ENCODE measurements at places on chromosomes 7 and 10. TPM values are rescaled to one million over a fixed set of nuclear protein-coding genes. Genes with fewer than 3 reads are reported as not detected.

Gene SMO
- 13.2 TPM for total RNA-seq

DNA sequence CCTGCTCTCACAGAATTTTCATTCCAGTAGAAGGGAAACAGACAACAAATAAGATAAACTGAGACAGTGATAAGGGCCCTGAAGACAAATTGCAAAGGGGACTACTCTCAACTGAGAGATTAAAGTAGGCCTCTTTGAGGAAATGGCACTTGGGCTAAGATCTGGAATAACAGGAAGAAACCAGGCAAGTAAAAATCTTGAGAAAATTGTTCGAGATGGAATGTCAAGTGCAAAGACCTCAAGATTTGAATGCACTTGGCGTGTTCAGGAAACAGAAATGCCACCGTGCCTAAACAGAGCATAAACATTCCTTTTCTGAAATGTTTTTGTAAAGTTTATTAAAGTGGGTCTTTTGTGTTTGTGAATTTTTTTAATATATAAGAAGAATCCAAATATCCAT is 10.7 kb downstream of the ARMH3 start:
- peak; percentile 34 for DNase-seq

DNA sequence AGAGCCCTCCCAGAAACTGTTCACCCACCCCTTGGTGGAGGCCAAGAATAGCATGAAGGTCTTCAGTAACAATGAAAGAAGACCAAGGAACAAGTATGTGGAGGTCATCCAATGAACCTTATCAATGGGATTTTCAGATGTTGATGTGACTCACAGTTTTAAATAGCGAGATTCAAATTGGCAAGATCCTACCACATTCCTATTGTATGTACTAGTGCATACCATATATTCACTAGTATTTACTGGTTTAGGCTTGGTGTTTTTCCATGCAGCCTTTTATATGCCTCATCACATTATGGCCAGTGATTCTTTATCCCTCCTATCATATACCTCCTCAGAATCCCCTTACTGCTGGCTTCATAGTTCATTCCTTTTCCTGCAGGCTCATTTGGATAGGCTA is 54.4 kb downstream of the ITGB8 start:
- DNase-seq = peak; percentile 67

Gene CFAP70
- total RNA-seq = 0.27 TPM

- no peak for DNase-seq
Observed at GRCh38 chr7:52209614-52210013, 825.8 kb upstream of the POM121L12 start.

DNA sequence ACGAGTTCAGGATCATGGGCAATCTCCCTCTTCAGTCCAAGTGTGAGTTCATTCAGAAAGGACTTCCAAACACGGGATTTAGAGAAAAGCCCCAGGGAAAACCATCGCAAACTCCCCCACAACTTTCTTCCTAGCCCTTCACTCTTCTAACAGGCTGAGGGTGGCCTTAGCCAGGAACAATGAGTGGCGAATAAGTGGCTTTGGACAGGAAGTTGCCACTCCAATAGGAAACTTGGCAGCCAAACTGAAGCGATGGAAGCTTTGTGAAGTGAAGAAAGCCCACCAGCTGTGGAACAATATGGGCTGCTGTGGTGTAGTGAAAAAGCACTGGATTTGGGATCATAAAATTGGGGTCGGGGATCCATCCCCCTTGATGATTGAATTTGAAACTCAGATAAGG is 193.2 kb downstream of the TEX36 start:
- DNase-seq = peak; percentile 42

GRCh38 chr10:72334196-72334824 is 20.4 kb downstream of the DNAJB12 start:
- peak; percentile 46 for DNase-seq

- peak; percentile 9 for DNase-seq
Observed at GRCh38 chr10:218798-219197, 83.5 kb downstream of the ZMYND11 start.

DNA sequence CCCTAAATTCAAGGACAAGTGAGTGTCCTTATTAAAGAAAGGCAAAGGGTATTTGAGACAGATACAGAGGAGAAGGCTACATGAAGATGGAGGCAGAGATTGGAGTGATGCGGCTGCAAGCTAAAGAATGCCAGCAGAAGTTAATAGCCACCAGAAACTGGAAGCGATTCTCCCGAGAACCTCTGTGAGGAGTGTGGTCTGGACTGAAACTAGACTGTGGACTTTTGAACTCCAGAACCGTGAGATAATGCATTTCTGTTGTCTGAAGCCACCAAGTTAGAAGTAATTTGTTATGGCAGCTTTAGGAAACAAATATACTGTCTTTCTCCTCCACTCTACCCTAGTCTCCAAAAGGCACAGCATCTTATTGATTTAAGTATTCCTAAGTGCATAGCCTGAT is 80.3 kb upstream of the CREB5 start:
- no peak for DNase-seq

- no peak for DNase-seq
Observed at GRCh38 chr10:52877451-52877850, 104.9 kb upstream of the MBL2 start.

Gene PON1
- not detected for total RNA-seq

DNA sequence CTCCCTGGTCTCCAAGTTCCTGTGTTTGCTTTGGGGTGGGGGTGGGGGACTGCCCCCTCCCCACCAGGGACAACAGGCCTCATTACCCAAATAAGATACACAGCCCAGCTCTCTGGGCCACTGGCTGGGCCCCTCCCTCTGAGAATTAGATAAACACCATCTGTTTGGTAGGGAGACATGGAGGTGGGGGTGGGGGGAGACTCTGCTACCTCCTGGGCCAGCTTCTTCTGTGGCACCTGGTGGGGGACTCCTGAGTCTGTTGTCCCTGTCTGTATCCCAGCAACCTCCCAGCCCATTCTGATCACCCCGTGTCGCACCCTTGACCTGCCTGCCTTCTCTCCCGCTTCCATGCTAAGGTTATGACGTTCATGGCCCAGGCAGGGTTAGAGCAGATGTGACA is 5.8 kb downstream of the MLXIPL start:
- DNase-seq = no peak

Gene AP1S1
- 93.3 TPM for total RNA-seq

- DNase-seq = no peak
Observed at GRCh38 chr7:2282185-2282751, 32.0 kb downstream of the SNX8 start.

GRCh38 chr7:106126170-106126938 is 14.2 kb upstream of the SYPL1 start:
- DNase-seq = peak; percentile 72

GRCh38 chr7:99928994-99929729 is at the start of gene GJC3:
TSS of gene GJC3 (minus strand) at chr7:99929620. CDS start at chr7:99929620, 0 bp downstream.
- DNase-seq = peak; percentile 80

DNA sequence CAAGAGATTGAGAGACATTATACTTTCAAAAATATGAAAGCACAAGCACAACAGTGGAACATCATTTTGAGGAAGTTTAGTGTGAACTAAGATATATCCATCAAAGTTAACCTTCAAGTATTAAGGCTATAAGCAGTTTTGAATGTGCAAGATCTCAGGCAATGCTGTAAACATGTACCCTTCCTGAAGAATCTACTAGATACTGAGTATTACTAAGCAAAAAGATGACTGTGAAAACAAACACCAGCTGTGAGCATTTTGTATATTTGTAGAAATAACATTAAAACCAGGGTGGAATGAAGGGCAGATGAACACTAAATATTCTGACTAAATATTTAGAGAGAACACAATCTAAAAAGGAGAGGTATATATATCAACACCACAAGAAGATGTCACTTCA is 41.3 kb upstream of the ADRA2A start:
- DNase-seq = no peak

- DNase-seq = peak; percentile 14
Observed at GRCh38 chr7:158827411-158828132, 1.7 kb downstream of the ESYT2 start.

All from endothelial cell of umbilical vein (primary cell).